Right renal cortex interstitium (tissue), 3 donors: ENCODE measurements at places on chromosomes 13 and 19. TPM values are rescaled to one million over a fixed set of nuclear protein-coding genes. Genes with fewer than 3 reads are reported as not detected.

The SEMA6B gene
- polyA plus RNA-seq = 1.7 TPM

- no peak for DNase-seq
These were observed 3.3 kb upstream of the CEACAM20 start for GRCh38 chr19:44532819-44533218.

The S1PR4 gene
- 0.31 TPM for polyA plus RNA-seq

- no peak for DNase-seq
These were observed 426 bp downstream of the KLC3 start for GRCh38 chr19:45340899-45341453.

The ZNF773 gene
- polyA plus RNA-seq = 12.3 TPM

GRCh38 chr13:106246666-106247188 lies 288.7 kb downstream of the EFNB2 start:
- no peak for DNase-seq

GRCh38 chr13:39036212-39036611 lies 1.7 kb downstream of the PROSER1 start:
- DNase-seq = peak; percentile 18

GRCh38 chr19:51093101-51093500 lies 10.4 kb upstream of the KLK14 start:
- no peak for DNase-seq

The TYROBP gene
- polyA plus RNA-seq = 10.3 TPM

The KANK3 gene
- 6.4 TPM for polyA plus RNA-seq

DNA sequence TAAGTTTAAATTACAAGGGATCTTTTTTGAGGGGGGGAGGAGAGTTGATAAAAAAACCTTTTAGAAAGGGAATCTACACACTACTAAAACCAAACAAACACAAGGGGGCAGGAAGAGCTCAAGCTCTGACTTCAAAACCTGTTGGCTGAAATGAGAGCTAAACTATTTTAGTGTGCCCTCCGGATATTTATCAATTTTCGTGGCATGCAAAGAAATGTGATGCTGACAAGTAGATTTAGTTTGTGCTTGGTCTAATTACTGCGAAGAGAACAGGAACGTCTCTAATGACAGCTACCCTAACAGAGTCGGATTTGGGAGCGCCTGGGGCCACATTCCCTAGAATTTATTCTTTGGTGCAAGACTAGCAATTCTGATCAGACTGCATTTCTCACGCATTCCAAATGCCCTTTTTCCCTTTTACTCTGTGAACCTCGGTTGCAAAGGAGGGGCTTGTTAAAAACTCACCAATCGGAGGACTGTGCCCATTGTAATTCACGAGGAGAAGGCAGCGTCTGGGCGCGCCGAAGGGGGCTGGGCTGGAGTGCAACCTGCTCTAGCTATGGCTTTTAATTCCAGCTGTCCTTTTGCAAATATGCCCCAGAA lies 802 bp upstream of the FREM2 start:
- peak; percentile 36 for DNase-seq

DNA sequence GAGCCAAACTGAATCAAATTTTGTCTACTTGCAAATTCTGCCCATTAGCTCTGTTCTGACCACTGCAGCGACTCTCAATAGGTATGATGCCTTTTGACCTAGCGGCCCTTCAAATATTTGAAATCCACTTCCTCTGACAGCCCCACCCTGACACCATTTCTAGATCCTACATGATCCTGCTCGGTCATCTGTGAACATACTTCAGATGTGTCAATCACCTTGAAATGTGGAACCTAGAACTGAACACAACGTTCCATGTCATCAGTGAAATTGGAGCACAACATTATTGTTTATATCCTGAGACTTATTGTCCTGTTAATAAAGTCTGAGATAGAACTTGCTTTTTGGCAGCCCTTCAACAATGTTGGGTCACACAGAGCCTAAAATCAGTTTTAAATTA lies 98.2 kb downstream of the UBL3 start:
- no peak for DNase-seq

DNA sequence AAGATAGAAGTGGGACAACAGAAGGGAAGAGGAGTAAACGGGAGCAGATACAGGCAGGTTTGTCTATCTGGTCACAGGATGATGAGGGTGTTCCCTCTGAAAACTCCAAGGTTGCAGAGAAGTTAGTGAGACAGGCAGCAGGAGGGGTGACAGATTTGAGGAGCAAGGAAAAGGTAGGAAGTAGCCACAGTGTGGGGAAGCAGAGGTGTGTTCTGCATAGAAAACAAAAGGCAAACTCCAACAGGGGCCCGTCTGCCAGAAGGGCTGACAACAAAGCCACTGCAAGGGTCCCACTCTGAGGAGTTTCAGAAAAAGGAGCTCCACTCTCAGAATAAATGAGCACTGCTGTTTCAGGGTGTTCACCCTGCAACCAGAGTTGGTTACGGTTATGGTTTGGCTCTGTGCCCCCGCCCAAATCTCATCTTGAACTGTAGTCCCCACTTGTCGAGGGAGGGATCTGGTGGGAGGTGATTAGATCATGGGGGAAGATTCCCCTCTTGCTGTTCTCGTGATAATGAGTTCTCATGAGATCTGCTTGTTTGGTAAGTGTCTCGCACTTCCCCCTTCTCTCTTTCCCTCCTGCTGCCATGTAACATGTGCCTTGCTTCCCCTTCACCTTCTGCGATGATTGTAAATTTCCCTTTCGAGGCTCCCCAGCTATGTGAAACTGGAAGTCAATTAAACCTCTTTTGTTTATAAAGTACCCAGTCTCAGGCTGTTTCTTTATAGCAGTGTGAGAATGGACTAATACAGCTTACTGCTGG lies 32.1 kb downstream of the SMAD9 start:
- no peak for DNase-seq

DNA sequence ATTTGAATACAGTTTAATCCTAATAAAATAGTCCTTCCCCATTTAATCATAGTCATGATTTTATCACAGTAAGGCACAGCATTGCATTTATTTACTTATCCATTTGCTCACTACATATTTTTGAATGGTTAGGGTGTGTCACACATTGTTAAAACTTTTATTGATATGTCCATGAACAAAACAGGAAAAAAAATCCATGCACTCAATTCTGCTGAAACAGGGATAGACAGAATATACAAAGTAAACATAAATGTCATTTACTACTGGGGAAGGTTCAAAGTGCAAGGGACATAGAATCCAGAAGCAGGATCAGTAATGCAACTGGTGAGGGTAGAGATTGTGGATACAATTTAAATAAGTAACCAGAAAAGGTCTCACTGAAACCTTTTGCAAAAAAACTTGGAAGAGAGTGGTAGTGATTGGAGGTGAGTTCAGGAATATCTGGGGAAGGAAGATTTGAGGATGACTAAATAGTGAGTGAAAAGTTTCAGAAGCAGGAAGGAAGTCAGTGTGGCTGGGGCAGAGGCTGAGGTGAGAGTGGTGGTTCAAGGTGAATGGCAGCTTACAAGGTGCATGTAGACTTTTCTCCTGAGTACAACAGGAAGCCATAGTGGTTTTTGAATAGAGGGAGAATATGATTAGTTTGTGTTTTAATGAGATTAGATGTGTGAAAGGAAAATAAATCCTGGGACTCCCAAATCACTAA lies 387.2 kb upstream of the ATXN8OS start:
- no peak for DNase-seq

GRCh38 chr19:17473041-17473440 lies 2.7 kb downstream of the SLC27A1 start:
- DNase-seq = no peak

The CPAMD8 gene
- polyA plus RNA-seq = 34.2 TPM

GRCh38 chr13:110186231-110186855 lies 120.6 kb downstream of the COL4A1 start:
- DNase-seq = no peak

DNA sequence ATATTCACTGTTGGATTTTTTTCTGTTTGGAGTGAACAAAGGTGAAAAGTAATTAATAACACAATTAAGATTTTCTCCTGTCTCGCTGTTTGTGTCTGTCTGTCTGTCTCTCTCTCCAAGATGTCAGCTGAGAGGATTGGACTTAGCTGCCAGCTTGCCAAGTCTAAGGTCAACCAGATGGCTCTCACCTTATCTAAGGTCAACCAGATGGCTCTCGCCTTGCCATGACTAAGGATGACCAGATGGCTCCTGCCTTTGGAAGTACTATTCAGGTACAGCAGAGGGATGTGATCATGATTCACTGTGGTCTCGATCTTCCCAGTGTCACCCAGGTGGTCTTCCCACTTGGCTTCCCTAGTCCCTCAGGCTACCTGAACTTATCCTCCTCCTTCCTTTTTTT lies 1436.4 kb downstream of the UQCRFS1 start:
- DNase-seq = no peak

- DNase-seq = no peak
These were observed 209.3 kb downstream of the KCNRG start for GRCh38 chr13:50224534-50224933.

The ZNF576 gene
- polyA plus RNA-seq = 11.3 TPM

The CYP2B6 gene
- 2.8 TPM for polyA plus RNA-seq

GRCh38 chr19:35643255-35644205 lies 2.0 kb downstream of the ETV2 start:
- no peak for DNase-seq

DNA sequence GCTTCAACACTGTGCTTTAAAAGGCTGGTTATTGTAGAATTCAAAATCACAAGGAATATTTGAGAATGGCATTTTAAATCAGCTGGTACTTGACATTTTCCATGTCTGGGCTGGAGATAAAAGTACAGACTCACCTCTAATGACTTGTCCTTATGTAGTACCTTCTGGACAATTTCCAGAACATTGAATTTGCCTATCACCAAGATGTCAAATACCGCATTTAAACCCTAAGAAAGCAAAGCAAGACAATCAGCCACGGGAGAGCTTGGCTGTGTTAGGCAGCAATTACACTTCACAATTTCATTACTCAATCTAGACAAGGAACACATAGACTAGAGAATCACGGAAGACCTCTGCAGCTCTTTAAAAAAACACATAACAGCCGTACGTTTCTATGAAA lies 36.8 kb downstream of the TMTC4 start:
- DNase-seq = no peak

The VPS36 gene
- polyA plus RNA-seq = 49.4 TPM

DNA sequence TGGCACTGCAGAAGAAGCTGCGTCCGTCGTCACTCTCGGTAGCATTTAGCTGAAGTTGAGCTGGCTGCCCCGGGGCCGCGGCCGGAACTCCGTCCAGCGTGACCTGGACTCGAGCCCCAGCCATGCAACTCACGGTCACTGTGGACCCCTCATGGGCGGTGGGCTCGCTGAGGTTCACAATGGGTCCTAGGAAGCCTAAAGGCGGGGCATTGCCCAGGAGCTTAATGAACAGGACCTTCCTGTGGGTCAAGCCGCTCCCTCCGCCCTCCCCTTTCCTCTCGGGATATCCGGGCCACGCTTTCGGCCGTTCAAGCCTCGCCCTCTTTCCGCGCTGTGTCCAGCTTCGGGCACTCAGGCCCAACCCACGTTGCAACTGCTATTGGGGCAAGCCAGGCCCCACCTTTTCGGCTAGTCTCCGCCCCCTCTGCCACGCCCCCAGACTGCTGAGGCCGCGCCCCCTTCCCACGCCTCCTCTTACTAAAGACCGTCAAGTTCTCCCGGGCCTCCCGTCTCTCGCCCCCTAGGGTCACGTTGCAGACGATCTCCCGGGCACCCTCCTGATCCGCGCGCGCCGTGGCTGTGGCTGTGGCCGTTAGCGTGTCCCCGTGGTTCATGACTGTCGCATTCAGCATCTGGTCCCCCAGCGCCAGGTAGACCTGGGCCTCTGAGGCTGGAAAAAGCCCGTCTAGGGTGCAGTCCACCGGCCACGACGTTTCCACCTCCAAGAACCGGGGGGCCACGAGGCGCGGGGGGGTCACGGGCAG lies 1.4 kb upstream of the RAVER1 start:
- DNase-seq = no peak

The LPAR2 gene
- 21.5 TPM for polyA plus RNA-seq

- no peak for DNase-seq
These were observed 18.1 kb upstream of the GTF3A start for GRCh38 chr13:27406178-27406939.

DNA sequence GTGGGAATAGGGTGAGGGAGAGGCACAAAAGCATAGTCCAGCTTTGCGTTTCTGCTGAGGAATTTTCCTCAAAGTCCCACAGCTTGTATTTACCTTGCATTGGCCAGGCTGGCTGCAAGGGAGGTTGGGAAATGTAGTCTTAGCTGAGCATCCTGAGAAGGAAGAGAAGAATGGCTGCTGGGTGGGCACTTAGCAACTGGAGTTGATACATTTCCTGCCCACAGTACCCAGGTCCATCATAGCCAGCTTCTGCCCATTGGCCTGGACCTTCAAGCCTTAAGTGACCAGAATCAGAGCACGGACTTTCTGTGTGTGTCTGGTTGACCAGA lies 112.4 kb downstream of the SIPA1L3 start:
- no peak for DNase-seq
